ENCODE measurements at places on chromosomes 2 and 18. TPM values are rescaled to one million over a fixed set of nuclear protein-coding genes. Genes with fewer than 3 reads are reported as not detected.

GRCh38 chr2:108719149-108720044 is at the start of gene RANBP2:
RANBP2 (plus strand) TSS chr2:108719482; CDS start chr2:108719607, 125 bp downstream.
- DNase-seq = peak; percentile 97

Gene KIAA2012
- not detected for total RNA-seq

Gene ITGB6
- 4.4 TPM for total RNA-seq

DNA sequence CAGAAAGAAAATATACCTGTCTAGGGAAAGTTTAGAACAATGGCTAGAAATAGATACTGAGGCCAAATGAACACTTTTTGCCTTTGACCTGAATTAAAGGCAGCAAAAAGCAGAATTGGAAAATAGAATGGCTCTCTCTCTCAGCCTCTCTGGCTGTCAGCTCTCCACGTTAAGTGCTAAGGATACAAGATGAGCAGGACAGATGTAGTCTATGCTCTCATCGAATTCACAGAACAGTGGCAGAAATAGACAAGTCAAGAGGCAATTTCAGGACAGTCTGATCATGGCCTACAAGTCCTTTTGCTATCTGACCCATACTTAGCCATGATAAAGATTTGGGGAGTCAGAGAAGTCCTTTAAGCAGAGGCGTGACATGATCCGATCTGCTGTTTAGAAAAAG is 120.2 kb upstream of the CREB1 start:
- DNase-seq = no peak

GRCh38 chr18:74342416-74343043 is 26.9 kb downstream of the C18orf63 start:
- no peak for DNase-seq

DNA sequence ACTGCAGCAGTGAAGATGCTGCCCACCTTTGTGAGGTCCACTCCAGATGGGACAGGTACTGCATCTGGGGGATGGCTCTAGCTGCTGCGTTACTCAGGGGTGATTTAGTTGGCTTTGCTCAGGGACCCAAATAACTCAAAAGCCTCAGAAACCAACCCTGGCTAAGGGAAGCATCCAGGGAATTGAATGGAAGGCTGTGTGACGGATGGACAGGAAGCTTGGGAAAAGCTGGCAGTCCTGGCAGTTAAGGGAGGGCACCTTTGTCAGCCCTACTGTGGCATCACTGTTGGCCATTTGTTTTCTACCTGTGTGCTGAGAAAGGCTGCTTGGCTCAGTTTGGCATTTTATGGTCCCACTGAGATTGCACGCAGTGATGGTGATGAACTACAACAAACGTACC is 20.5 kb downstream of the HK2 start:
- no peak for DNase-seq

Data from left ventricle myocardium superior (tissue), 1 donor.